ENCODE measurements at places on chromosomes 1 and 21. TPM values are rescaled to one million over a fixed set of nuclear protein-coding genes. Genes with fewer than 3 reads are reported as not detected.

The ERG gene
- not detected for total RNA-seq

The FCMR gene
- 11.0 TPM for total RNA-seq

The DDR2 gene
- 41.0 TPM for total RNA-seq

The SH3BGRL3 gene
- 13.7 TPM for total RNA-seq

The FTCD gene
- not detected for total RNA-seq

The S100A16 gene
- total RNA-seq, result 34.3 TPM

The IFI44L gene
- 462 TPM for total RNA-seq

The LORICRIN gene
- total RNA-seq, result not detected

The TFF3 gene
- 6.7 TPM for total RNA-seq

The PODN gene
- total RNA-seq, result 0.34 TPM

The CHRNB2 gene
- under 0.01 TPM for total RNA-seq

The RXRG gene
- total RNA-seq, result 6.9 TPM

The TFAP2E gene
- total RNA-seq, result 1.5 TPM

The S100A7 gene
- not detected for total RNA-seq

The LCE2C gene
- total RNA-seq, result not detected

The AMY2A gene
- total RNA-seq, result not detected

The TOMM20 gene
- total RNA-seq, result 98.3 TPM

Data from melanocyte of skin (primary cell).